ENCODE measurements at places on chromosomes 6 and 20.

DNA sequence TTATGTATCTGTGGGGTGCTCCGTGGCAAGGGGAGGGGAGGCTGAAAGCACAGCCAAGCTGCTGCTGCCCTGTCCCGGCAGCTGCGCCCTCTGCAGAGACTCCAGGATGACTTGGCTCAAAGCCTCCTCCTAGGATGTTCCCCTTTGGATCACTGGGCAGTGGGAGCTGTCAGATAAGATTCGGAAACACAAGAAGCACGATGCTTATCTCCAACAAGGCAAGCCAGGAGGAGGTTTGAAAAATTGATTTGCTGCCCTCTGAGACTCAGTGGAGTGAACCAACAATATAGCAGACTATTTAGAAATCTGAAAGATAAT is 776.4 kb downstream of the C6orf118 start:
- DNase-seq: no peak

DNA sequence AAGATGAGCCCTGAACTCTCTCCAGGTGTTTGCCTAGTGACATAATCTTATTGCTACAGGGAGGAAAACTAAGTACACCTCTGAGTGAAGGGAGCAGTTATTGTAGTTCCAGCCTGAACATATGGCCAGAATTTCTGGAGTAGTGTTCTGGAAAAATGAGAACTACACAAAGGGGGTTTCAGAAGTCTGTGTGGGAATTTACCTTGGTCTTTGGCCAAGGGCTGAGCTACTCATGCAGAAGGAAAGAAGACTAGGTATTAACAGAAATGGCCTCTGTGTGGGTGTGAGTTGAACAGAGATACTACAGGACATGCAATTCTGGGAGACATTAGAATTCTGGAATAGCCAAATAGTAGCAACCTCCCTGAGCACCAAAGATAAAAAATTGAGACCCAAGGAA is 1009.7 kb upstream of the GJE1 start:
- DNase-seq: no peak

GRCh38 chr6:209432-210103 is 82.7 kb upstream of the DUSP22 start:
- no peak for DNase-seq

GRCh38 chr20:41551011-41551705 is 67.0 kb downstream of the CHD6 start:
- DNase-seq: no peak

- DNase-seq: no peak
Observed at GRCh38 chr20:40991181-40991889, 37.3 kb upstream of the TOP1 start.

DNA sequence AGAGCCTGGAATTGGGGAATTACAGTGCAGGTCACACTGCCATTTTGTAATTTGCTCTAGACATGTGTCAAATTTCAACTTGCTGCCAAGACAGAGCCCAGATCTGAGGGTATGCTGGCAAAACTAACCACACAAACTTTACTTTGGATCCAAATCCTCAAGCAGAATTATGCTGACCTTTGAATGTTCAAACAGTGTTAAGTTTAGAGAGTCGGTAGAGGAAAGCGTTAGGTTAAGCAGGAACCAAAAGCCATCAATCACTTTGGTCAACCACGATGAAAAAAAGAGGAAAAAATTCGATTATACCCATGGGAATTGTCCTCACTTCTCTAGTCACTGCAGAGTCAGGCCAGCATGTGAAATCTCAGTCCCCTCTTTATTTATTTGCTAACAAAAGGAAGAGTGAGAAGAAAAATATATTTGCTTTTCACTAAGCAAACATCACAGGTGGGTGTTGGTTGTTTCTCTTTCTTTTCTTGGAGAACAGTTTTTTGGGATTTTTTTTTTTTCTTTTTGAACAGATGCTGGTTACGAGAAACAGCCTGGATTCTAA is 105.1 kb upstream of the ADGRF1 start:
- no peak for DNase-seq

DNA sequence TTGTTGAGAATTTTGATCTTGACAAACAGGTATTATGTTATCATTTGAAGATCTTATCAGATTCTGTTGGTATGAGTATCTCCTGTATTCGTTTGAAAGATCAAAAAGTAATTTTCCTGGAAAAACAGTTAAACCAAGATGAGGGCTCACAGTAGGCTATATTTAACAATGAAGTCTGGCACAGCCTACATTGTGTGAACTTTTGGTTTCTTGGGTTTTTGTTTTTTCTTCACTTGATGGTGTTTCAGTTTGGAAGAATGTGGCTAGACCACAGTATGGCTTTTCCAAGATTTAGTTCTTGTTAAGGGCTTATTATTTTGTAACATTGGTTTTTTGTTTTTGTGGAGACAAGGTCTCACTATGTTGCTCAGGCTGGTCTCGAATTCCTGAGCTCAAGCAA is 306.4 kb downstream of the CDKAL1 start:
- DNase-seq: peak; percentile 50

DNA sequence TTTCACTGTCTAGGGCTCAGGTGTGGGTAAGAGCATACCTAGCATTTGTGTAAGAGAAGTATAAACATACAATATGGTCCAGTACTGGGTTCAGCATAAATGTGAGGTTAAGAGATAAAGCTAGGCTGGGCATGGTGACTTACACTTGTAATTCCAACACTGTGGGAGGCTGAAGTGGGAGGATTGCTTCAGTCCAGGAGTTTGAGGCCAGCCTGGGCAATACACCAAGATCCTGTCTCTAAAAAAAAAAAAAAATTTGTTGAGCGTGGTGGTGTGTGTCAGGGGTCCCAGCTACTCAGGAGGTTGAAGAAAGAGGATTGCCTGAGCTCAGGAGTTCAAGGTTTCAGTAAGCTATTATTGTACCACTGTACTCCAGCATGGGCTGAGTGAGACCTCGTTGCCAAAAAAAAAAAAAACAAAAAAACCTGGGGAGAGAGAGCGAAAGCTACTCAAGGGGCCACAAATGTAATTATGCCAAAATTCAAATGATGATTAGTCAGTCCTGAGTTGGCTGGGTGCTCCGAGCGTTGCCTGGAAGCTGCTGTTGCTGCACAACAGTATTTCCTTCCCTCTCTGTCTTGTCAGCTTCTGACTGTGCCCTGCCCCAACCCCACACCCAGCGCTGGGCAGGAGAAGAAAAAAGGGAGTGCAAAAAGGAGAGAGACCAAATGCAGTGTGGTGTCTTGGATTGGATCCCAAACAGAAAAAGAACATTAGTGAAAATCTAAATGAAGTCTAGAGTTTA is 24.0 kb downstream of the CMTR1 start:
- DNase-seq: peak; percentile 83
